ENCODE measurements at places on chromosomes 13 and 19. TPM values are rescaled to one million over a fixed set of nuclear protein-coding genes. Genes with fewer than 3 reads are reported as not detected.

Gene GIPC3
- 1.6 TPM for total RNA-seq

DNA sequence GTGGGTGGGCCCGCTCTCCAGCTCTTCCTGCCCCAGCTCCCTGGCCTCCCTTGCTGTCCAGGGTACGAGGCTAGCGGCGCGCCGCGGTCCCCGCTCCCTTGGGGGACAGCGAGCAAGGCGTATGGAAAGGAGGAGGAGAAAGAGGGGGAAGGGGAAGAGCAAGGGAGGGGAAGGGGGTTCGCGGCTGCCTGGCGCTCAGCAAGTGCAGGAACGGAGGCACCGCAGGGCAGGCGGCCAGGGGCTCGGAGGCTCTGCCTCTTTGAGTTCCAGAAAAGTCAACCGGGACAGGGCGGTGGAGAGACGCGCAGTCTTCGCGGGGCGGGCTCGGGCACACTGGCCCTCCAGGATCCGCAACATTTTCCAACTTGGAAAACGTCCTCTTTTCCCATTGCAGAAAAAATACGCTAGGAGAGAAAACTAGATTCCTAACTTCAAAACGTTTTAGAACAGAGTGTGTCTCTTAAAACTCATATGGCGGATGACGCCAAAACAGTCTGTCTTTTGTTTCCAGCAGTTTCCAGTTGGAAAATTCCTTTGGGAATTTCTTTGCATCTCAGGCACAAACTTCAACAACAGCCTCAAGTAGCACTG lies 23.1 kb upstream of the TNFRSF19 start:
- DNase-seq, result peak; percentile 62

- DNase-seq, result no peak
Observed at GRCh38 chr19:29497241-29497640, 28.6 kb upstream of the VSTM2B start.

DNA sequence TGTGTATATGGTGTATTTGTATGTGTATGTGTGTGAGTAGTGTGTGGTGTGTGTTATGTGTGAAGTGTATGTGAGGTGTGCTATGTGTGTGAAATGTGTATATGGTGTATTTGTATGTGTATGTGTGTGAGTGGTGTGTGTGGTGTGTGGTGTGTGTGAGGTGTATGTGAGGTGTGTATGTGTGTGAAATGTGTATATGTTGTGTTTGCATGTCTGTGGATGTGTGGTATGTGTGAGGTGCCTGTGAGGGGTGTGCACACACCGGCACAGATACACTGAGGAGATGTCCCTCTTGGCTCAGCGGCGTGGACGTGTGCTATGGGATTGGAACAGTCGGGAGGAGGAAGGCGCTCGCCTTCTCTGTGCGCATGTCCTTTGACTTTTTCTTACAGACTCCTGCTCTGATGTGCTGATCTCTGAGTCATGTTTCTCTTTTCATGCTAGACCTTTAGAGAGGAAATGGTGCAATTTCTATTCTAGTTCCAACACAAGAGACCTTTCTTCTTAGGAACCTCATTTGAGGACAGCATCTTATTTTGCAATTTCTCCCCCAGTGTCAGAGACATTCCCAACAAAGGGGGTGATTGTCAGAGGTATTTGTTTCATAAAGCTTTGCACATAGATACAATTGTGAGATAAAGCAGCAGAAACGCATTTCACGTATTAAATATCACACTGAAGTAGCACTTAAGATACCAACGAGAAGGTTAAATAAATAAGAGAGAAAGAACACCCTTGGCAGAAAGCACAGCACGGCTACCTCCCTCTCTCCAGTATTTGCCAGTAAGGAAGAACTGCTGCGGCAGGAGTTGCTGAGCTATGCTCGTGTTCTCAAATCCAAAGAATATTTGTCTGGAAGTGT lies 11.3 kb upstream of the TNFRSF19 start:
- DNase-seq, result peak; percentile 57

- no peak for DNase-seq
Observed at GRCh38 chr13:109426690-109426990, 359.7 kb downstream of the IRS2 start.

Data from left ventricle myocardium inferior (tissue), 1 donor.